Caco-2 (cell line): ENCODE measurements at places on chromosomes 7 and 10. TPM values are rescaled to one million over a fixed set of nuclear protein-coding genes. Genes with fewer than 3 reads are reported as not detected.

The MMD2 gene
- not detected in 2 replicates for total RNA-seq

GRCh38 chr7:22662036-22662435, 65.0 kb upstream of the IL6 start:
- no peak for DNase-seq

The C10orf105 gene
- not detected in 2 replicates for total RNA-seq

DNA sequence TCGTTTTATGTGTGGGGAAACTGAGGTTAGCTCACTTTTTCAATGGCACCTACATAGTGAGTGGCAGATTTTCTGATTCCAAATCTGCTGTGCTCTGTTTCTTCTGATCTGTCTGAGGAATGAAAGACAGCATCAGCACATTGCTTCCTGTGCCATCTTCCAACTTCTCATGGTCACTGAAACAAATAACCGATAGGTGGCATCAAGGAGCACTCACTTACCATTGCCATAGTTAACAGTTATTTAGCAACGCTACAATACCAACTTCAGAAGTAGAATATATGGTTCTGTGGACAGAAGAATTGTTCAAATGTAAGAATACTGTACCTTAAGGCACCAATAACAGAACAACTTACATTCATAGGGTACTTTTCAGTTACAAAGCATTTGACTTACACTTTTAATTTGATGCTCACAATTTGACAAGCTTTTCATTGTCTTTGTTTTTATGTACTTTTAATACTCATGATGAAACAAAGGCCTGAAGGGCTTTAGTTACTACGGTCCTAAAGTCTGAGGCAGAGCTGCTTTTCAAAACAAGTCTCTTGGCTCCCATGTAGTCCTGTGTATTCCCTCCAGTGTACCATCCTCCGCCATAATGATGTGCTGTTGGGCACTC, 228.9 kb upstream of the TCF7L2 start:
- DNase-seq: peak; percentile 50

GRCh38 chr10:116490028-116490662, 55.6 kb upstream of the PNLIP start:
- no peak for DNase-seq

The PALD1 gene
- total RNA-seq: 8.9 and 10.3 TPM in 2 replicates

DNA sequence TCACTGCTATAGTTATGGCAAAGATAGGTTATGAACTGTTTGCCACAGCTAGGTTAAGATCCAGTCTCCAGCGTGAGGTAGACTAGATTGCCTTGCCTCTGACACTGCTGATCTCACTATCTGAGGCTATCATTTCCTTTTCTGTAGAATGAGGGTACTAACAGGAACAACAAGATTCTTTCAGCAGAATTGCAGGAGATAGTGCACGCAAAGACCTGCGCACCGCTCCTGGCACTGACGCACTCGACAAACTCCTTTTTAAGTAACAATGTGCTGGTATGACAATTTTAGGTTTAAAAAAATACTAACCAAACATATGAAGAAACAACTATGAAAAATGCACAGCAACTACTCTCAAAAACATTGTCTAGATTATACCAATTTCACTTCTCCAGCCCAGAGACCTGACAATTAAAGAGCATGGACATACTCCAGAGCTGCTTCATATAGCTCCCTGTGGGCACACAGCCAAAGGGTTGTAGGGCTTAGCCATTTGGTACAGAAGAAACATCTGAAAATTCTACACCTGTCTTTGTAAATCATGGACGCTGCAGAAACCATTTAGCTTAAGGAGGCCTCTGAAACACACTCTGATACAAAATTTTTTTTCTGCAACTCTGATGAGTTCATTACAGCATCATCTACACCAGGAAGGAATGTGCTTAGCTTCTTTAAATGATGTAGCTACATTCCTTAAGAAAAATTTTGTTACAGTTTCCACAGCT, 7.8 kb downstream of the ADAM12 start:
- no peak for DNase-seq

The TLL2 gene
- 0.14 TPM in 1 of 2 replicates, not detected in the other for total RNA-seq

DNA sequence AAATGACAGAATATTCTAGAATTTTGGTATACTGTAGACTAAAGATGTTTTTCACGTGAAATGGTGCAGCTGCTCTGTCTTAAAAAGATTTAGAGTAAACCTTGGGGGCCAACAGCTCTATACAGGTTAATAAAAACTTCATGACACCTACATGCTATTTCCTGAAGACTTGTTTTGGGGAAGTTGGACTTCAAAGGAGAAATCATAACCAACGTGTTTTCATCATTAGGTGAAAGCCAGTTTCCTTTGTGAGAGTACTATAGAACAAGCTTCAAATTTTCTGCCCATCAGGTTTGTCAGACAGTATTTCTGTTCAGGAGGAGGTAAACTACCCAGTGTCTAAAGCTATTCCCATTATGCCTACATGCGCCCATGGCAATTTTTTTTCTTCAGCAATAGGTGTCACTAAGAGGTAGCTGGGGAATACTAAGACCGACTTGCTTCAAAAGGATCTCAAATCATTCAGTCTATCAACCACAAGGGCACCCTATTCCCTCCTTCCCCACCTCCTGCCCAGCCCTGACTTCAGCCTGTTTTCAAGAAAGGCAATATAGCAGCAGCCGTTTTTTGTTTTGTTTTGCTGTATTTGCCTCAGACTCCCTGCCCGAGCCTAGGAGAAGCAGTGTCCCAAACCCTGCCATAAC, 237.3 kb upstream of the SP8 start:
- DNase-seq: no peak

- no peak for DNase-seq
Measured at GRCh38 chr7:139783647-139784385, 6.0 kb upstream of the HIPK2 start.
